SK-N-DZ (cell line): ENCODE measurements at places on chromosomes 1 and 21.

GRCh38 chr1:9846611-9847171, 22.9 kb upstream of the CLSTN1 start:
- DNase-seq = no peak

DNA sequence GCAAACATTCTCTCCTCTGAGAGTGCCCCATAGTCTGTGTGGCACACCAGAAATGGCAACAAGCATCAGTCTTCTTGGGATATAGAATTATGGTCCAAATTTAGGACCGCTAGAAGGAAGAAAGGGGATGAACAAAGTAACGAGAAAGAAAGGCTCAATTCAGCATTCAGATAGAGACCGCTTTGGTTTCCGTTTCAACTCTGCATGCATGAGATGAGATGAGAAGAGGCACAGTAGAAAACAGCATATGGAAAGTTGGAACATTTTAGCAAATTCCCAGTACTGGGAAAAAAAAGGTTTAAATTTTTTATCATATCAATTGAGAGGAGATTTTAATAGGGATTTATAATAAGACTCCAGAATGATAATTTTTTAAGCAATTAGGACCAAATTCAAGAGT, 595.5 kb upstream of the CHRM3 start:
- no peak for DNase-seq

GRCh38 chr1:188365874-188366273, 1537.1 kb downstream of the PLA2G4A start:
- DNase-seq = no peak

DNA sequence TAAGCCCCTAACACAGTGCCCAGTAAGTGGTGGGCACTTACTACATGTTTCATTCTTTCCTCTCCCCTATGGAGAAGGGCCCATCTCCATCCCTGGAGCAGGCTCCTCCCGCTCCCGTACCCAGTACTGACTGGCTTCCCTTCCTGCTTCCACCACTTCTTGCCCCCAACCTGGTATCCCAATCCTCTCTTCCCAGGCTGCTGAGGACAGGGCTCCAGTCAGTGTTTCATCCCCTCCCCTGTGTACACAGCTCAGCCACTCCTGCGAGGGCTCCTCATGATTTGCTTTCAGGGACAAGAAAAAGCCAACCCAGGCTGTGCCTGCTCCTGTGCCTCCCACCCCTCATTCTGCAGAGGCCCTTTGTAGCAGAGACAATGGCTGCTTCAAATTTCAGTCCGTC, 20.8 kb upstream of the ETV3 start:
- DNase-seq = no peak
